B cell (primary cell): ENCODE measurements at places on chromosomes 4 and X. TPM values are rescaled to one million over a fixed set of nuclear protein-coding genes. Genes with fewer than 3 reads are reported as not detected.

GRCh38 chrX:133189195-133189594 is 29.0 kb downstream of the TFDP3 start:
- no peak for DNase-seq

DNA sequence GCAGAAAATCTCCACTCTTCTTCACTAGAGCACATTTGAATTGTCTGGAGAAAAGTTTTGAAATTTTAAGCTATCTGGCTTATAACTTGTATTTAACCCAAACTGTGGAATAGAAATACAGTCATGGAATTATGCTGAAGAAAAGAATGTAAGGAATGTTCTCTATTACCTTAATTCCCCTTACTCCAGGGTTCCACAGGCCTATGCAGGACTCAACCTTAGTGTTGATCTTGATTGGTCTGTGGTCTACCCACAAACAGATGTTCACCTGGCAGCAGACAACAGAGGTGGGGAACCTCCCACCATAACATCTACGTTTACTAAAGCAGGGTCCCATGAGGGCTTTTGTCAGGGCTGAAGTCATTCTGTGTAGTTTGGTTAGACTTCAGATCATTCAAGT is 189.3 kb upstream of the GPRIN3 start:
- DNase-seq, result no peak

DNA sequence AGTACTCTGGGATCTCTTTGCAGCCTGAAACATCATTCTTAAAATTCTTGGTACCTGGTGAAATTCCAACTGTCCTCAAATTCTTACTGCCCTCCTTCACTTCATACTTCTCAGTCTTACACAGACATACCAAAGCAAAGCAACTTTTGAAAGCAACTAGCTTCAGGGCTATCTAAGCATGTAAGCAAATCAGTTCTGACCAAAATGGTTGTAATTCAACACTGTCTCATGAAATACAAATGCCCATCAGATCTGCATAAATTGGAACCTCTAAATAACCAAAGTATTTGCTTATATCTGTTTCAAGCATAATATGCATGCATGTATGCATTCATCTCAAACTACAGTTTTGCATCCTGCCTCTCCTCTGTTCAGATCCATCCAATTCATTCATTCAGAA is 308.1 kb upstream of the PPARGC1A start:
- no peak for DNase-seq

- DNase-seq, result no peak
These were observed 522.3 kb downstream of the TRIML1 start for GRCh38 chr4:188661502-188661901.

DNA sequence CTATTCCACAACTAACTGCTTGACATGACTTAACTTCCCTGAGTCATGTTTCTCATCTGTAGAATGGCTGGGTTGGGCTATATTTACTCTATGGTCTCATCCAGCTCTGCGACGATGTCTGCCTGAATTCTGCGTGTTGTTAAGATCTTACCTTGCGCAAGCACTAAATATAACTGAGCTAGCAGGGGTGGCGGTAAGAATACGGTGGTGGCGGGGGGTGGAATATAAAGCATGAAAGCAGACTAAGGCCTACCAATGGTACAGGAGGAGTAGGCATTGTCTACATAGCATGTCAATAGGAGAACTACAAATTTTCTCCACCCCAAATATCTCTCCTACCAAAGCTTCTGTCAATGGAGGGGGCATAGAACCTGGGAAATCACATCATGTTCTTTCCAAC is 45.7 kb upstream of the DCLK2 start:
- no peak for DNase-seq

- DNase-seq, result peak; percentile 20
These were observed 74.2 kb downstream of the PRKX start for GRCh38 chrX:3639236-3639635.

DNA sequence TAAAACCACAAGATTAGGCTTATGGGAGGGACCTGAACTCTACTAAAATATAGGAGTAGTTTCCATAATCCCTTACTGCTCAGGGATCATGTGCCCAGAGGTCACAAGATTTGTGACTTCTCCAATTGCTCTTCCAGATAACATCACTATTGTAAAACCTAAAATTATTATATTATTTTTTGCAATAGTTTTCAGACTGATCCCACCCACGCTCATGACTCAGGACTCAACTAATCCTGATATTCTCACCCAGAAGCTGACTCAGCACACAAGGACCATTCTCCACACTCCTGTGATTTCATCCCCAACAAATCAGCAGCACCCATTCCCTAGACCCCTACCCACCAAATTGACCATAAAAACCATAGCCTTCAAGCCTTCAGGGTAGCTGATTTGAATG is 24.0 kb upstream of the RPL34 start:
- DNase-seq, result no peak

DNA sequence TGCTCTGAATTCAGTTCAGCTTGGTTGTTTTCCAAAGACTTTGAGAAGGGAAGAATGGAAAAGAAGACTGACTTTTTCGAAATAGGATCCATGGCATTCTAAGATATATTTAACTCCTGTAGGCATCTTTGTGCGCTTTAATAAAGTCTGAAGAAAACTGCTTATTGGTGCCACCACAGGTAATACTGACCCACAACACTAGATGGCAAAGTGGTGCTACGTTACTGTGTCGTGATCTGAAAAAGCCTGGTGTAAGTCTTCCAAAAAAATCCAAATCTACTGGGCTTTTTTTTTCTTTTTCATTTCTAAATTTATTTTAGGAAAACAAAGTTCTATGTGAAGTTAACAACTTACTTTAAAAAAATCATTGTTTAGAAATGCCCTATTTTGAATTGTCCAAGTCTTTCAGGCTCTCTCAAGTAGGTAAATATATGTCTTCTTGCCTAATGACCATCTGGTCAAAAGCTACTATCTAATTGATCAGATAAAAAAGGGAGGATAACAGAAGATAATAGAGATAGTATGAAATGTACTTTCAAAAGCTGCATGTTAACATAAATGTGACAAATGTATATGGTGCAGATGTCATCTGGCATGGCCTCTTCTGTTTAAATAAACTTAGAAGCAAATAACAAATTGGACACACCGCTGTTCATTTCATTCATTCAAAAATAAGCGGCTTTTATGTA is 47.0 kb upstream of the MID1IP1 start:
- DNase-seq, result peak; percentile 53

DNA sequence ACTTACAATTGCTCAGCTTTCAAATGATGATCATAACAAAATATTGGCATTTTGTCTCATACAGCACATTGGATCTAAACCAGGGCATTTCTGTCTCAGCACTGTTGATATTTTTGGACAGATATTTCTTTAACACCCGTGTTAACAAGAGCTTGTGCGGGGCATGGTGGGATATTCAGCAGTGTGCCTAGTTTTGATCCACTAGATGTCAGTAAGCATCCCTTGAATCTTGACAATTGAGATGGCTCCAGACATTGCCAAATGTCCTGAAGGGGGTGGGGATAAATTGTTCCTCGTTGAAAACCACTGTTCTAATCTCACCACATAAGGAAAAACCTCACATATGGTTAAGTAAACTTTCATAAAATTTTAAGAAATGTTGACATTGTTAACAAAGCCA is 806.3 kb downstream of the STIM2 start:
- no peak for DNase-seq

MAGEA2B gene
- total RNA-seq, result not detected in 2 replicates

GUCY1B1 gene
- 0.10 and 0.19 TPM in 2 replicates for total RNA-seq

PWWP3B gene
- not detected in 2 replicates for total RNA-seq

LNX1 gene
- total RNA-seq, result 0.10 TPM in 1 of 2 replicates, not detected in the other
